ENCODE measurements at places on chromosomes 4 and X. TPM values are rescaled to one million over a fixed set of nuclear protein-coding genes. Genes with fewer than 3 reads are reported as not detected.

GPR50 gene
- total RNA-seq, result not detected

ARHGAP6 gene
- 3.3 TPM for total RNA-seq

PWWP3B gene
- 0.32 TPM for total RNA-seq

UGT2B17 gene
- not detected for total RNA-seq

SASH3 gene
- total RNA-seq, result 3.4 TPM

DNAAF6 gene
- not detected for total RNA-seq

MAOB gene
- total RNA-seq, result 3.1 TPM

PABPC1L2A gene
- total RNA-seq, result 0.13 TPM

SOWAHB gene
- total RNA-seq, result 10.1 TPM
